ENCODE measurements at places on chromosomes 3 and 15. TPM values are rescaled to one million over a fixed set of nuclear protein-coding genes. Genes with fewer than 3 reads are reported as not detected.

RAB8B gene
- 5.2 TPM for polyA plus RNA-seq

TM4SF1 gene
- 28.8 TPM for polyA plus RNA-seq

WDR93 gene
- not detected for polyA plus RNA-seq

LOXL1 gene
- polyA plus RNA-seq = not detected

FGF12 gene
- polyA plus RNA-seq = 0.11 TPM

RRP9 gene
- 7.4 TPM for polyA plus RNA-seq

RASL12 gene
- 0.50 TPM for polyA plus RNA-seq

ITIH1 gene
- polyA plus RNA-seq = 1,193 TPM

GOLGA6L2 gene
- not detected for polyA plus RNA-seq

SLITRK3 gene
- polyA plus RNA-seq = 4.2 TPM

SOX14 gene
- not detected for polyA plus RNA-seq

TF gene
- 5,045 TPM for polyA plus RNA-seq

CCDC9B gene
- polyA plus RNA-seq = 0.85 TPM

CFAP91 gene
- polyA plus RNA-seq = 0.48 TPM

HSPBAP1 gene
- 2.2 TPM for polyA plus RNA-seq

SOX2 gene
- 0.02 TPM for polyA plus RNA-seq

PKM gene
- 12.9 TPM for polyA plus RNA-seq

ATP13A5 gene
- polyA plus RNA-seq = not detected

CCR3 gene
- 0.13 TPM for polyA plus RNA-seq

FBXW12 gene
- not detected for polyA plus RNA-seq

CDCP1 gene
- polyA plus RNA-seq = 0.22 TPM

UBAP1L gene
- 0.57 TPM for polyA plus RNA-seq

OPA1 gene
- polyA plus RNA-seq = 17.0 TPM

EPHB1 gene
- polyA plus RNA-seq = 1.7 TPM

SH2D7 gene
- not detected for polyA plus RNA-seq

HCN4 gene
- not detected for polyA plus RNA-seq

CYFIP1 gene
- polyA plus RNA-seq = 29.3 TPM

CFAP100 gene
- polyA plus RNA-seq = not detected

HRG gene
- polyA plus RNA-seq = 315 TPM

GRAMD2A gene
- not detected for polyA plus RNA-seq

DLL4 gene
- 2.1 TPM for polyA plus RNA-seq

MEX3B gene
- 0.89 TPM for polyA plus RNA-seq

ZKSCAN7 gene
- polyA plus RNA-seq = 1.1 TPM

TICRR gene
- polyA plus RNA-seq = 0.17 TPM

GHSR gene
- not detected for polyA plus RNA-seq

LMAN1L gene
- polyA plus RNA-seq = not detected

STAC gene
- polyA plus RNA-seq = 0.21 TPM
